ENCODE measurements at places on chromosomes 4 and X.

DNA sequence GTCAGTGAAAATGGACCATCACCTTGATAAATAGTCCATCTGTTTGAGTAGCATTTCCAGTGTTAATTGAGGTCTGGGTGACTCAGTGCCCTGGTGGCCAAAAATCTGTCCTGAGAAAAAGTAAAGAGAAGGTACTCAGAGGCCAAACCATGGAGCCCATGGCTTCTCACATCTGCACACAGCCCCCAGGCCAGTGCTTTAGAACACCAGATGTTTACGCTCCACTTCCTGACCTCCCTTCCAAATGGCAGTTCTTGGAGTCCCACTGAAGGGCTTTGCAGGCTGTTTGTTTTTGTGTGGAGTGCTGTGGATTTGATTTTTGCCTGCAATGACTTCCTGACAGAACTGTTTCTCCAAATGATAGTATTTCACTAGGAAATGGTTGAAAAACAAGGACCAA lies 60.2 kb upstream of the GPC4 start:
- DNase-seq: no peak

DNA sequence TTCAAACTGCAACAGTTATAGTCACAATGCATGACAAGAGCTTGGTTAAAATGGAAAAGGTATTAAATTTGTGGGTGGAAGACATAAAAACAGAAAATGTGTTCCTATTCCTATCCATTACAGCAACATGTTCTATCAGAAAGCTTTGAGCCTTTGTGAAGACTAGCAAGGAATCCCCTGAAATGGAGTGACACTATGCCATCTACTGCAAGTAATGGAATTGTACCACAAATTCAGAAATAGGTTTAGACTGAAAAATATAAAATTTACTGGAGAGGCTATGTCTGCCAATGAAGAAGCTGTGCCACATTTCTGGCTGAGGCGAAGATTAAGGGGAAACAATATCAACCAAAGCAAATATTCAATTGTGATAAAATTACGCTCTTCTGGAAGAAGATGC lies 247.9 kb downstream of the ADAM29 start:
- DNase-seq: no peak

DNA sequence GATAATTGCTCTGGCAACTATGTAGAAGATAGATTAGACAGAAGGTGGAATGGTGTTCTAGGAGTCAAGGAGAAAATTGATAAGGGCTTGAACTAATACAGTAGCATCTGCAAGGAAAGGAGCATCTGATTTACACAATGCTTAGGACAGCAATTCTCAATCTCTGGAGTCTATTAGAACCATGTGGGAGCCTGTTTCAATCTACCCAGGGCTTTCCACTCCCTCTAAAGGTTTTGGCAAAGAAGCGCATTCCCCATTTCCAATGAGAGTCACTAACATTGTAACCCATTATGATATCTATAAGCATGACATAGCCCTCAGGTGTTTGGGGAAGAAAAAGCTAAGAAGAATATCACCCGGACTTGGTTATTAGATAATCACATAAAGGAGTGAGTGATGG lies 168.2 kb downstream of the COL25A1 start:
- DNase-seq: no peak

DNA sequence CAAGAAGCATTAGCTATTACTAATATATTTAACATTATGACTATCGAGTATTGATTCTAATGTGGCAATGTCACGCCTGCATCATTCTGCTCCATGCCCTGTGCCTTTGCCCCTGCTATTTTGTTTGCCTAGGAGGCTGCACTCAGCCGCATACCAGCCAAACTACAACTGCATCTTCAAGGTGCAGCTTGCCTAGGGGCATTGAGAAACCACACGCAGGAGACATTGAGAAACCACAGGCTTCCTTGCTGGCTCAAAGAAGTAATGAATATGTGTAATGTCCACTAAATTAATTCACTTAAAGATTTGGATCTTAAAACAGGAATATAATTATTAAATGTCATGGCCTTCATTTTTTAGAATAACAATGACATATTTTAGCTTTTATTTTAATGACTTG lies 683.6 kb upstream of the TENM3 start:
- DNase-seq: no peak

GRCh38 chrX:41108463-41109205 lies 23.4 kb downstream of the USP9X start:
- DNase-seq: no peak

DNA sequence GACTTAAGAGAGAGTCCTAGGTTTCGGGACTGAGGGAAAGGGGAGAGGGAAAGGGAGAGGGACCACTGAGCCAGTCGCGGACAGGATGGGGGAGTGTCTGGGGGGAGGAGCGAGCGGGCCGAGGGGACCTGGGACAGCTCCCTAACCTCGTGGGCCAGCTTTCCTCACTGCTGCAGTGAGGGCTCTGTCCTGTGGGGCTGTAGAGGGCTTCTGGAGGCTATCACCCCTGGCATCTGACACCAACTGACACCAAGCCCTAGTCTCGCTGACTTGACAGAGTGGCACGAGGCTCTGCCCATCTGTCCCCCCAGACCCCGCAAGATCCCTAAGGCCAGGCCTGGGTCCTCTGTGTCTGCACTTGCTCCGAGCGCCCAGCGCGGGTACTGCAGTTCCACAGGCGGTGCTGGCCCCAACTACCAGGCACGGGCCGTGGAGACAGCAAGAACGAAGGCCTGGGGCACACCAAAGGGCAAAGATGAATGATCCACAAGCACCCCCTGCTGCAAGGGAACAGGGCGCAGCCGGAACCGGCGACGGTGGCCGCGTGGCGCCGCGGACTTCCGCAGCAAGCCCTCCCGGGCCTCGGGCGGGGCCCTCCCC lies 465 bp downstream of the HAUS7 start:
- peak; percentile 39 for DNase-seq

DNA sequence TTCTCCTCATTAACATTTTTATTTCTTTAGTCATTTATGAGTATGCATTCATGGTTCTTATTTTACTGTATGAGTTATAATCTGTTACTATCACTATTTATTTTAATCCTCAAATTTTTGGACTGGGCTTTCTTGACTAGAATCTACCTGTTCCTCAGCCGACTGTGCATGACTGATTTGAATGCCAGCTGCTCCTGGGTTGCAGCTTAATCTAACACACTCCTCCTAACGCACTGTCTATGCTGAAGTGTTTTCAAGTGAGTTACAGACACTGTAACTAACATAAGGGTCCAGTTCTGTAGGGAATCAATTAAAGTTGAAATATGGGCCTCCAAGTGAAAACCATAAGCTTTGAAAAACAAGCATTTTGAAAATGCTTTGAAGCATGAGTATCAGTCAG lies 137.4 kb upstream of the ARSJ start:
- no peak for DNase-seq

- no peak for DNase-seq
Observed at GRCh38 chrX:2463973-2464676, 36.7 kb downstream of the DHRSX start.

- DNase-seq: no peak
Observed at GRCh38 chr4:7841071-7841470, 98.6 kb downstream of the AFAP1 start.

DNA sequence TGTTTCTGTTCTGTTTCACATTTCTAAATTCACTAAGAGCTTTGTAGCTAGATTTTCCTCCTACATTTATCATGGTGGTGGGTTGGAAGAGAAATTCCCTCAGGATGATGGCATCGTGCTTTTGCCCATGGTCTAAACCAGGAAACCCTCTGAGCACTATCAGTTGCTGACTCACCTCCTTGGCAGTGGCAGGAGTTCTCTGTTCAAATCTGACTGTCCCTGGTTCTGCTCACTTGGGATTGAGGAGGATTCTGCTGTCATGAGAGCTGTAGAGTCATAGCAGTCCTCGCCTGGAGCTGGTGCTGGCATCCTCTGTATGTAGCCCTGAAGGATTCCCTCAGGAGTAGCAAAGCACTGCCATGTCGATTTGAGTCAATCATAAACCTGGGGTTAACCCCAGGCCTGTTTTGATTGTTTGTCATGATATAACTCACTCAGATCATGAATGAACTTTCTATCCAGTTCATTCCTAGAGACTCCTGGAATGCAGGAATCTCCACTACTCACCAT lies 9.4 kb downstream of the TEX13A start:
- no peak for DNase-seq

DNA sequence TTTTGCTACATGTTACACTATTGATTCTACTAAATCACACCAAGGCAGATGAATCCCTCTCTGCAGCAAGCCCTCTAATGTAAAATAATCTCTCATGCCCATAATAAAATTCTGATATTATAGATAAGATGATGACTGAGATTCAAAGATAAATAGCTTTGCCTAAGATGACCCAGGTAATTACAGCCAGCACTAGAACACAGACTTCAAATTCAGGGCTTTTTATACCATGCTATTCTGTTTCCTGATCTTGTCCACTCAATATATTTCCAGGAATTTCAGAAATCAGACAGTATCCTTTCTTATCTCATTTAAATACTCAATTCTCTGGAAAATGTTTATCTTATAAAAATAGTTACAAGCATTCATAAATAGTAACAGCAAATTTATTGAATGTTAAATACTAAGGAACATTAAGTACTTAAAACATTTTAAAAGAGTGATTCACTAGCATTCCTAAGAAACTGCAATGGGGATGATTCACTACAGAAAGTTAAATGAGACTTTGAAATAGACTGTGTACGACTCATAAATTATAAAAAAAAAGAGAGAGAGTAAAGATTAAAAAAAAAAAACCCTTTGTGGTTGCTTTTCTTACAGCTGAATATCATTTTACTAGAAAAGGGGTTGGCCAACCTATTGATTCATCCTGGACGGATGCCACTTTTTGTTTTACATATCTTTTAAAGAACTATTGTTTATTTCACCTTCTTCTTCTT lies 45.8 kb upstream of the IL21 start:
- DNase-seq: no peak

DNA sequence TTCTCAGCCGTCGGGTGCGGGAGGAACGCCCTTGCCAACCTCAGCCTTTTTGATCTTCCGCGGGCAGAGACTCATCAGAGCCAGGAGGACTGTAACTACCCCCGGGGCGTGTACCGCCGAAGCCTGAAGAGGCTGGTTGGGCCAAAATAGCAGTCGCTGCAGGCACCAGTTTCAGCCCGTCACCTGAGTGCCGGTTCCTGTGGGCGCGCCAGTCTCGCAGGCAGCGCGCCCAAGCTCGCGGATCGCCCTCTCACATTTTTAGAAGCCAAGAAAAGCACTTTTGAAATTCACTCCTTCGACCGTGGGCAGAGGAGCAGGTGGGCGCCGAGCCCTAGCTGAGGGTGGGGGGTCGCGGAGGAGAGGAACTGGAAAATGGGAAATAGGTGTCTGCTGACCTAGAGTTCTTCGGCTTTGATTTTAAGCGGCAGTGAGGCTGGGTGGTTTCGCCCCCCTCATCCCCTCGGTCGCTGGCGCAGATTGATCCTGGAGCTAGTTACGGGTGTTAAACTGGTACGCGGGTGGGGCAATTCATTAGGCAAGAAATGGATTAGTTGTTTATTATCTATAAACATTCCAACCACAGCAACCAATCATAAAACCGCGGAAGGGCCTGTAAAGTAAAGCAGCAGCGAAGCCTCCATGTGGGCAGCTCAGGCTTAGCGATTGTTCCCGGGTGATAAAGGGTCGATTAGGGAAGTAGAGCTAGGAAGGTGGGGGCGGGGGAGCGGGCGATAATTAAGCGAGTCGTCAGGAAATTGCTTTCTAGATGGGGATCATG lies 69.2 kb downstream of the FBXO8 start:
- no peak for DNase-seq

DNA sequence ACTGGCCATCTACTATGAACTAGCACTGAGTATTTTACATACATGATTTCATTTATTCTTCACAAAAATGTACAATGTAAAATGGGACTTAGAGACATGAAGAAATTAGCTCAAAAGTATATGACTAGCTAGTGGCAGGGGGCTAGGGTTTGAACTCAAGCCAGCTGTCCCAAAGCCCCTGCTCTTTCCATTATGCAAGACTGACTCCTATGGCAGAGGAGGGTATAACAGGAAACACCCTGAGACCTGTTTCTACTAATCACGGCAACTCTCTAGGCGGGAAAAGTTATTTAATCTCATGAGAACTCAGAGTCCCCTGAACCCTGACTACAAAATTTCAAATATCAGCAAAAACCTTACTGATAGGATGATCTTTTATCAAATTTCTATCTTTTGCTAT lies 150.6 kb downstream of the PRDM5 start:
- DNase-seq: no peak

- peak; percentile 67 for DNase-seq
Observed at GRCh38 chr4:1337376-1337831, 9.6 kb upstream of the UVSSA start.

DNA sequence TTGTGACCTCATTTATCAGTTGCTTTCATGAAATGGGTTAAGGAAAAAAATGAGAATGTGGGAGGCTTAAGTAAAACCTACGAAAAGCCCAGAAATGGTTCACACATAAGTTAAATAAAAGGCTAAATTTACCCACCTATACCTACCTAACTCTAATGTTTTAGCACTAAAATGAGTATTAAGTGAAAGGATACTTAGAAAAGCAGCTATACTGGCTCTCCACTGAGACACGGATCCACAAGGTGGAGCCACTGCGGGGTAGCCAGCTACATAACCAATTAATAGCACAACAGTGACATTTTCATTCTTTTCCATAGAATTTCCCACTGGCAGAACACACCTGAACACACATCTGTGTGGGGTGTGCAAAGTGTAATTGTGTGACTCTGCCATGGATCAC lies 101.9 kb downstream of the MAML3 start:
- DNase-seq: peak; percentile 39

- no peak for DNase-seq
Observed at GRCh38 chrX:72358313-72358712, 52.6 kb upstream of the CITED1 start.

GRCh38 chrX:93538575-93538974 lies 134.8 kb downstream of the NAP1L3 start:
- DNase-seq: no peak

DNA sequence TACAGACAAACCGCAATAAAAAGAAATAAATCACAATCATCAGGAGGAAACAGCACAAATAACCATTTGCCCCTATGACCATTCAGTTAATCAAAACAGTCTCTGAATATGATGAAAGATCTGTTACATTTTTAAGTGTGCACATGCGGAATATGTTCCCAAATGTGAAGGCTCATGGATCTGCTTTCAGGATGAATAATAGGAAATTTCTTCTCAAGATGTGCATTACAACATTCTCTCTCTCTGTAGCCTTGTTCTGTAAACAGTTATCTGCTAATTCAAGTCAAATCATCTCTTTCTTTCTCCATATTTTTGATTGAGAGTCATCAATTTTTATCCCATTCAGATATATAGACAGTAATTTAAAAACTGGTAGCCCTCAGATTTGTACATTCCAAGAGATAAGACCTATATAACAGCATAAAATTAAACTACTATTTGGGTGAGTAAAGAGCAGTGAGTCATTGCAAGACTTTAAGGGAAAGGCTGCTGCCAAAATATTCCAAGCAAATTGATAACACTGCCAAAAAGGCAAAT lies 433.9 kb upstream of the ATOH1 start:
- no peak for DNase-seq

GRCh38 chr4:165626316-165626715 lies 246.7 kb upstream of the TLL1 start:
- no peak for DNase-seq

GRCh38 chr4:108060164-108060563 lies 70.5 kb downstream of the HADH start:
- DNase-seq: no peak

GRCh38 chr4:139651282-139652194 lies 14.1 kb upstream of the MGST2 start:
- DNase-seq: peak; percentile 72

Data from stimulated activated CD4-positive, alpha-beta T cell treated with anti-CD3 and anti-CD28 coated beads, Interleukin-2, amount 100 ng/mL, for 24 hours (primary cell).